Tracheal epithelial cell (primary cell): ENCODE measurements at places on chromosomes 6 and 20. TPM values are rescaled to one million over a fixed set of nuclear protein-coding genes. Genes with fewer than 3 reads are reported as not detected.

SAMD3 gene
- not detected in 2 replicates for total RNA-seq

LCA5 gene
- total RNA-seq: 2.6 and 2.7 TPM in 2 replicates

CYB5R4 gene
- total RNA-seq: 3.6 and 13.0 TPM in 2 replicates

ZFAND3 gene
- total RNA-seq: 16.1 and 18.8 TPM in 2 replicates

ANKRD66 gene
- total RNA-seq: not detected in 2 replicates

FRS3 gene
- total RNA-seq: 0.43 and 0.72 TPM in 2 replicates

RIPK1 gene
- 11.7 and 18.1 TPM in 2 replicates for total RNA-seq

MMS22L gene
- total RNA-seq: 6.3 and 6.8 TPM in 2 replicates

BPIFA3 gene
- total RNA-seq: not detected in 2 replicates

SLC22A16 gene
- total RNA-seq: not detected in 2 replicates

CST3 gene
- total RNA-seq: 209 and 213 TPM in 2 replicates

DUSP15 gene
- total RNA-seq: not detected in 2 replicates

ZBP1 gene
- under 0.01 TPM in 1 of 2 replicates, not detected in the other for total RNA-seq

NKX2-4 gene
- total RNA-seq: not detected in 2 replicates

SLC25A27 gene
- 2.8 and 3.1 TPM in 2 replicates for total RNA-seq

TSBP1 gene
- not detected in 2 replicates for total RNA-seq

MAFB gene
- 1.4 and 1.5 TPM in 2 replicates for total RNA-seq

CAP2 gene
- 3.2 and 5.3 TPM in 2 replicates for total RNA-seq

SLC17A9 gene
- 0.43 and 2.4 TPM in 2 replicates for total RNA-seq

CLIC5 gene
- total RNA-seq: 0.72 TPM in 1 of 2 replicates, not detected in the other

GABRR1 gene
- total RNA-seq: not detected in 2 replicates
